ENCODE measurements at places on chromosomes 7 and 10.
A peak's percentile ranks its signal among the peaks of the same experiment; 100 is the strongest.

DNA sequence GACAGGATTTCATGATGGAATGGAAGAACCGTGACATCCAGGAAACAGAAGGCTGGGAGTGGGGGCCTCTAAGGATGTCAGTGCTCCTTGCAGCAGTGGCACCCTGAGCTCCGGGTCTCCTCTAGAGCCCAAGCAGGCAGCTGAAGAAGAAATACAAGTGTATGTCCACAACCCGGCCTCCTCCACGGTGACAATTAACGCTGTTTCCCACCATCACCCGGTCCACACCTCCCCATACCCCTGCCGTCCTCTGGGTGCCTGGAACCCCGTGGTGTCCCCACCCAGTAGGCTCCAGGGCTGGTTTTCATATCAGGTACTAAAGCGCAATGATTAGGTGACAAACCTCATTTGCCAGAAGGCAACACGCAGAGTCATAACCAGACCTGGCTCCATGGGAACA is 30.3 kb downstream of the GRID1 start:
- no peak for DNase-seq

- no peak for DNase-seq
Measured at GRCh38 chr10:118804262-118804773, 49.5 kb upstream of the CACUL1 start.

DNA sequence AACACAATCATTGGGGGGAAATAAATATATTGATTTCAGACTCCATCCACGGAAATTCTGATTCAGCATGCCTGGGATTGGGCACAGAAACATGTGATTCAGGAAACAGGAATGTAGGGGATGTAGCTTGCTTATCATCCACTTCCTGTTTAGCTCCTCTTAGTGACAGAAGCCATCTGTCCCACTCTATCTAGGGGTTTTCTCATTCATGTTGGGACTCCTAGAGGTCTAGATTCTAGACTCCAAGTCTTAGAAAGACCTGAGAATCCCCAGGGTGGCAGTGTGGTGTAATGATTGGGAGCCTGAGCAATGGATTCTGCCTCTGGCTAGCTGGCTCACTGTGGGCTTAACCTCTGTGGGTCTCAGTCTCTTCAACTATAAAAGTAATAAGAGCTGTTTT is 67.9 kb downstream of the CDK1 start:
- DNase-seq: no peak

GRCh38 chr7:23473844-23474093 is 3.5 kb upstream of the IGF2BP3 start:
- no peak for DNase-seq

DNA sequence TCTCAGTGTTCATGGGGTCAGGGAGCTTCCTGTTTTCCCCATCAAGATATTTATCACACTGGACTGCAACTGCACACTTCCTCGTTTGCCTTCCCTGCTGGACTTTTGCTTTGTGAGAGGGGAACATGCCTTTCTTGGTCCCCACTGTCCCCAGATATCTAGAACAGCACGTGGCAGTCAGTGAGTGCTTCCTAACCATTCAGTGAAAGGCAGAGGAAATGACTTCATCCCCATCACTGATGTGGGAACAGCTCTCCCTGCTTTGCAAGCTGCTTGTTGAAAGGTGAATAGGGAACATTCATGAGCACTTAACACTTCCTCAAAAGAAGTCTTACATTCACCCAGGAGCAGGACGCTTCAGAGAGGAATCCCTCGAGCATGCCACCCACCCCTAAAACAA is 135.4 kb downstream of the MYOF start:
- no peak for DNase-seq

- DNase-seq: no peak
Measured at GRCh38 chr10:21083861-21084260, 186.8 kb upstream of the NEBL start.

DNA sequence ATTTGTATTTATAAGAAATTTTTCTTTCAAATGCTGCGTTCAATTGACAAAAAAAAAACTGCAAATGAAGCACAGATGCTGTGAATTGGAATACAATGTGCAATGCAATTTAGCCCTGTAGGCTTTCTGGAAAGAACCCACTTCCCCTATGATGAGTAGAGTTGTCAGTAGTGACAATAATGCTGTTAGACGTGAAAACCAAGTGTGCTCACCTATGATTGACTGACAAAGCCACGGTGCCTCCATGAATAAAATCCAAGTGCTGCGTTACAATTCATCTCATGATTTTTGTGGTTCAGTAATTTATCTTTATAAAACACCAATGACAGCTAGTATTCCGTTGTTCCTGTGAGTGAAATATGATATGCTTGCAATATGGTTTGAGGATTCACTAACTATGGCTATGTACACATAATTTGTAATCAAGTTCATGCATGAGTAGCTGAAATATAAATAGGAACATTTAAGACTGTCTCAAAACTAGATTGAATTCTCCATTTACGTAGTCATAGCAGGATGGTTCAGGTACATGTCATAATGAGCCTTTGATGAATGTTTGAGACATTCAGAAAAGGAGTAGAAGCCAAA is 1160.3 kb downstream of the CNTNAP2 start:
- DNase-seq: no peak

- no peak for DNase-seq
Measured at GRCh38 chr7:158827411-158828132, 1.7 kb downstream of the ESYT2 start.

GRCh38 chr7:73533742-73534141 is 11.6 kb upstream of the BAZ1B start:
- no peak for DNase-seq

DNA sequence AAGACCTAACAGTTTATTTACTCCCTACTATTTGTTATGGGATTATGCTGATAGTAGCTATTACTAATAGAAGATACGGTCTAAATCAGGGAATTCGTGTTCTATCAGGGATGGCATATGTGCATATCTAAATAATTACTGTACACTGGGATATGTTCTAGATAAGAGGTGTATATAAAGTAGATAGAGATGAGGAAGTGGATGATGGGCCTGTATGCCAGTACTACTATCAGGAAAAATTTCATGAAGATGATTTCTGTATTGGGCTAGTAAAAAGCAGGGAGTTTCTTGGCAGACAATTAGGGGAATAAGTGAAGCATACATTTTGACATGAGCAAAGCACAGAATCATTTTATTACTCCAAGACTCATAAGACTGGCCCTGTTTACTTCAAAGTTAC is 26.2 kb downstream of the PTPN12 start:
- no peak for DNase-seq

DNA sequence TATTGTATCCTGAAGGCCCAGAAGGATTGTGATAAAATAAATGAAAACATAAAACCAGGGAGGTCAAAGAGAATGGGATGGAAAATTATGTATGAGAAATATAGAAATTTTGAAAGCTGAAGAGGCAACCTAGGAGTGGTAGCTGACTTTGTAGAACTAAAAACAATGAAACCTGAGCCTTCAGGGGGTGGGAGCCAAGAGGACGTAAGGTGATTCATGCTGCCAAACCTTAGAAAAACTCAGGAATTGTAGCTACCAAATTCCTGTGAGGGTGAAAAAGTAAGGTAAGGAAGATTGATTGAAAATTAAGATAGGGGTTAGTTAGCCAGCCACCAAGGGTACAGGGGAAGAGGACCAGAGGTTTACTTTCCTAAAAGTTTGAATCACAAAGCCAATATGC is 213.2 kb downstream of the KCND2 start:
- no peak for DNase-seq

- no peak for DNase-seq
Measured at GRCh38 chr7:130150587-130150986, 54.6 kb downstream of the TMEM209 start.

DNA sequence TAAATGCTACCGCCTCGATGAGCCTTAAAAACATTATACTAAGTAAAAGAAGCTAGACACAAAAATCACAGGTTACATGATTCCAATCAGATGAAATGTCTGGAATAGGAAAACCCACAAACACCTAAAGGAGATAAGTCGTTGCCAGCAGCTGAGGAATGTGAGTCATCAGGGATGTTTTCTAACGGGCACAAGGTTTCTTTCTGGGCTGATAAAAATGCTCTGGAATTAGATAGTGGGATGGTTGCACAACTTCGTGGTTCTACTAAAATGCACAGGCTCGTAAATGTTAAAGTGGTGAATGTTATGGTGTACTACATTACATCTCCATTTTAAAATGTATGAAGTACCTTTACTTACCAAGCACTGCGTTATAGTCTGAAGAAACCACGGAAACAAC is 9.7 kb downstream of the ABLIM1 start:
- no peak for DNase-seq

- DNase-seq: peak; percentile 67
Measured at GRCh38 chr10:119205894-119206602, 1.3 kb upstream of the GRK5 start.

- DNase-seq: no peak
Measured at GRCh38 chr7:47501406-47501805, 80.5 kb downstream of the TNS3 start.

DNA sequence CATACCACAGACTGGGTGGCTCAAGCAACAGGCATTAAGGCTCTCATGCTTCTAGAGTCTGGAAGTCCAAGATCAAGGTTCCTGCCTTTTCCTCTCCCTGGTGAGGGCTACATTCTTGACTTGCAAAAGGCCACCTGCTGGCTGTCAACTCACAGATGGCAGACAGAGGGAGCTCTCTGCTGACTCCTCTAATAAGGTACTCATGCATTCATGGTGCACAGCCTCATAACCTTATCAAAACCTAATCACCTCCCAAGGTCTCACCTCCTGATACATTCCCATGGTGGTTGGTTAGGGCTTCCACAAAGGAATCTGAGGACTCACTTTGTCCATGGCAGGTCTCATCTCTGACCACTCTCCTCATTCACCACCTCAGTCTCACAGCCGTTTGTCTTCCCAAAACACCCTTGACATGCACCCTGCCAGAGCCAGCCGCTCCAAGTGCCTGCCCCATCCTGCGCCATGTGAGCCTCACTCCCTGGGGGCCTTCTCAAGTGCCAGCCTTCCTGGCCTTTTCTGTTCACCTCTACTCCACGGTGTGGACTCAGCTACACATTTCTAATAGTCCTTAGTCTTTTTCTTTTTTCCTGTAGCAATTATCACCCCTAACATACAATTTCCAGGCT is 400.3 kb upstream of the ADARB2 start:
- DNase-seq: no peak

GRCh38 chr7:50718311-50718710 is 64.4 kb downstream of the GRB10 start:
- no peak for DNase-seq

DNA sequence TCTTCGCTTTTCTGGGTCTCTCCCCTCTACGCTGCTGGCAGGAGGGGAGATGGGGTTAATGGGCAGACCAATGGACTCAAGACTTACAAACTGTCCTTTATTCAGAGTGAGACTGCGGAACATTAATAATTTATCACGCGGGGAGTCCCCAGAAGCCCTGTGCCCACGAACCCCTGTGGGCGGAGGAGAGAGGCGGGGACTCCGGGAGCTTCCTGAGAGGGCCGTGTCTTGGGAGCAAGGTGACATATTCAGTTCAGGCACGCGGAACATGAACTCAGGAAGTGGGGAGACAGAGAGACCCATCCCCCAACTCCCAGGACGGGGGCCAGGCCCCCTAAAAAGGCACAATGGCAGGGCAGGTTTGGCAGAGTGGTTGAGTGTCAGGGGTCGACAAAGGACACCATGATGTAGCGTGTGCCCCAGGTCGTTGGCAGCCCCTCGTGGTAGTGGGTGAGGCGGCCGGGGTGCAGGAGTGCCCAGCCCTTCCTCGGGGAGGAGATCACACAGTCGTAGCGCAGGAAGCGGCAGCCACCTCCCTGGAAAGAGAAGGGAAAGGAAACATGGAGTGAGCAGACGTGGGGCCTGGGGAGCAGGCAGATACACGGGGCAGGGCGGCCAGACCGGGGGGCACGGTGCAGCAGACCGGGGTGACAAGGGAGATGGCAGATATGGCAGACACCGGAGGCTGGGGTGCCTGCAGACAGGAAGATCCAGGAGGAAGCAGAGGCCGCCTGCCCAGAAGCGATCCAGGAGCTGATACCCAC is 5.2 kb upstream of the MOGAT3 start:
- DNase-seq: no peak

DNA sequence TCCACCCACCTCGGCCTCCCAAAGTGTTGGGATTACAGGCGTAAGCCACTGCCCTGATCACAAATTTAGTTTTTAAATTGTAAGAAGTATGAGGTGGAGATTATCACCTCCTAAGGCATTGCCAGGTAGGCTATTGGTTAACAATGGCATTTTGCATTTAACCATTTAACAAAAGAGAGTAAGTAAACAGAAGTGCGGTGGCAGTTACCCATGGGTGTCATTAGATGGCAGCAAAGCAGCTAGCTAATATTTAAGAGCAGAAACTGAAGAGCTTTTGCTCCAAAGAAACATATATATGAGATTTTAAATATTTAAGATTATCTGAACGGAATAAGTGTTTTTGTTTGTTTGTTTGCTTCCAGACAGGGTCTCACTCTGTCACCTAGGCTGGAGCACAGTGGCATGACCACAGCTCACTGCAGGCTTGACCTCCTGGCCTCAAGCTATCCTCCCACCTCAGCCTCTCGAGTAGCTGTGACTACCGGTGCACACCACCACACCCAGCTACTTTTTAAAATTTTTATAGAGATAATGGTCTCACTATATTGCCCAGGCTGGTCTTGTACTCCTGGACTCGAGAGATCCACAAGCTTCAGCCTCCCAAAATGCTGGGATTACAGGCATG is 325.5 kb upstream of the C7orf33 start:
- no peak for DNase-seq

DNA sequence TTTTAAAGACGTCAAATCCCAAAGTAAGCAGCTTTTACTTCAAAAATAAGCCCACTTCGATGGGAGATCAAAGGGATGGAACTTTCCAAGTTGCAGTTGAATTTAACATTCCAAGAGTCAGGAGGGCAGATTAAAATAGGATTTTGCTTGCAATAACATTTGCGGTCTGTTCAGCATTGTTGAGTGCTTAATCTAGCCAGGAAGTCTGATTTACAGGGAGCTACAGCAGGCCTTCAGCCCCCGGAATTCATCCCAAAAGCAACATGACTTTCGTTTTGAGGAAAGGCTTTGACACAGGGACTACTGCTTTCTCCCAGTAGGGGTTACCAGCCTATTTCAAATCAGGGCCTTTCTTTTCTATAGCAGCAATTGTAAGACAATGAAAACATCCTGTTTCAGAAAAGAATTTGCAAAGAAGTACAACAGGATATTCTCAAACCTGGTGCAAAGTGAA is 279.6 kb upstream of the PITRM1 start:
- no peak for DNase-seq

DNA sequence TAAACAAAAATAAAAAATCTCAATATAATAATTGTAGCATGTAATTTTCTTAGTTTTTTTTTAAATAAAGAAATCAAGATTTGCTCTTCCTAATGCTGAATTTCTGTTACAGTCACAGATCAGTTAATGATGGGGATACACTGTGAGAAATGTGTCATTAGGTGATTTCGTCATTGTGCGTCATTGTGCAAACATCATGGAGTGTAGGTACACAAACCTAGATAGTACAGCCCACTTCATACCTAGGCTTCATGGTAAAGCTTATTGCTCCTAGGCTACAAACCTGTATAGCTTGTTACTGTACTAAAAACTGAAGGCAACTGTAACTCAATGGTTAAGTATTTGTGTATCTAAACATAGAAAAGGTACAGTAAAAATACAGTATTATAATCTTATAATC is 74.4 kb upstream of the LSM8 start:
- no peak for DNase-seq

- no peak for DNase-seq
Measured at GRCh38 chr10:119299531-119299930, 92.2 kb downstream of the GRK5 start.

All from stimulated activated CD8-positive, alpha-beta memory T cell treated with anti-CD3 and anti-CD28 coated beads, Interleukin-4, amount 100 ng/mL, for 48 hours (primary cell).